HepG2 (cell line): ENCODE measurements at places on chromosomes 5 and 9. TPM values are rescaled to one million over a fixed set of nuclear protein-coding genes. Genes with fewer than 3 reads are reported as not detected.

DNA sequence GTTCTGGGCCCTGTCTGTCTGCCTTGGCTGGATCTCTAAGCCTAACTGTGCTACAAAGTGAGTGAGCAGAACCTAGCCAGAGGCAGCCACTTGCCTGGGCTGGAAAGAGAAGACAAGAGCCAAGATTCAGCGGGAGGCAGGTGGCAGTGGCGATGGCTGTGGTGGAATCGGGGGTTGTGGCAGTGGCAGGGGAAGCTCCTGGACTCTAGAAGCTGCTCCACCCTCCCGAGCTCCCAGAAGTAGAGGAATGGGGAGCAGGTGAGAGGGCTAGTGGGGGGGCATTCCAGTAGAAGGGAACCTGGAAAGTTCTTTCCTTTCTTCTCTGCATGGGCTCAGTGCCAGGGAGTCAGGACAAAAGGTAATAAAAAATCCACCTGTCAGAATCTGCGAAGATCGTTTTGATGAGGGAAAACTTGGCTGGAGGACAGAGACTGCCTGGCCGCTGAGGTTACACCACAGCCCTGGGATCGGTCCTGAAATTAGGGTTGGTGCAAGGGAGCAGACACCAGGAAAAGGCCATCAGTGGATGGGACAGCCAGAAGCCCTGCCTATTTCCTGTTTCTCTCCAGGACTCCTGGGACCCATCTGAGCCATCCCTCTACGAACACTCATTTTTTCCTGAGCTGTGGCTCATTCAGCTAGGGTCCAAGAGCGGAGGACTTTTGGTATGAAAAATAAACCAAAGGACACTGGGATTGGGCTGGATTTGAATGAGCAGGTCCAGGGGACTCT, 1.6 kb downstream of the CRAT start:
- H3K4me3 ChIP-seq: peak overlapping the region; percentile 80
- no peaks in the 10 kb centered on the region; the same call in 2 of the 3 replicates for H3K36me3 ChIP-seq
- no peak for DNase-seq

DNA sequence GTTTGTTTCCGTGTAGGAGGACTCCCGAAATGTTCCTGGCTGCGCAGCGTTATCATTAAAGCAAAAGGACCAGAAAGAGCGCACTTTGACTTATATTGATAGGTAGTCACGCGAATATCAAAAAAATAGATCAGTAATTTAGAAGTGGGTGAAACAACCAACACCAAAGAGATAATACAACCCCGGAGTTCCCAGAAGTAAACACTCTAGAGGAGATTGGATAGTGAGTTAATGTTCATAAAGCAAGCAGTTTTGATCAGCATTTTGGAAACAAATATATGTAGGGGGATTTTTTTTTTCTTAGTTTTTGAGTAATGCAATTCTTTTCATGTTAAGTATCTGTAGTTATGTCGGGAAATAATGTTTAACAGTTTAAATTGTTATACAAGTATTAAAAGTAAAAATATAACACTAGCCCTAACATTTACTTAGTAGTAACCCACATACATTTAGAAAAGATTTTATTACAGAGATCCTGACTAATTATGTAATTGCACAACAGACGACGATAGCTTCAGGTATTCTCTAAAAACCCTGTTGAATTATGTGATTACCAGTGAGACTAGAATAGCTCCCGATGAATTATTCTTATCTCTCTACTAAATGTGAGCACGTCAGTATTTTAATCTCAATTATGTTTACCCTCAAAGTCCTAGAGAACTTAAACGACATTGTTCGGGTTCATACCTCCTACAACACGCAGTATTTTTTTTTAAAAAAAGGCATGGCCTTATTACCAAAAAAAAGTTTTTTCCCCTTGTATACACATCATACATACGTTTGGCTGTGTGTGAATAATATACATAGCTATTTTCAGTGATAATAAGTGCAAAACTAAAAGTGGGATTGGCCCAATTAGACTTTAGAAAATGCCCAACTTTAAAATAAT, 9.4 kb upstream of the NFIB start:
- DNase-seq: no peak
- no peaks in the 10 kb centered on the region for H3K36me3 ChIP-seq
- peaks cover 42% of the 10 kb centered on the region for H3K4me1 ChIP-seq
- peaks cover 6% of the 10 kb centered on the region; the same call in 2 of the 3 replicates for H3K27me3 ChIP-seq
- peak overlapping the region; percentile 52 for H3K27ac ChIP-seq

The MAML1 gene
- 10.0 and 12.1 TPM in 2 replicates for total RNA-seq

The FOXD4L5 gene
- total RNA-seq: 0.22 TPM in 1 of 2 replicates, not detected in the other

DNA sequence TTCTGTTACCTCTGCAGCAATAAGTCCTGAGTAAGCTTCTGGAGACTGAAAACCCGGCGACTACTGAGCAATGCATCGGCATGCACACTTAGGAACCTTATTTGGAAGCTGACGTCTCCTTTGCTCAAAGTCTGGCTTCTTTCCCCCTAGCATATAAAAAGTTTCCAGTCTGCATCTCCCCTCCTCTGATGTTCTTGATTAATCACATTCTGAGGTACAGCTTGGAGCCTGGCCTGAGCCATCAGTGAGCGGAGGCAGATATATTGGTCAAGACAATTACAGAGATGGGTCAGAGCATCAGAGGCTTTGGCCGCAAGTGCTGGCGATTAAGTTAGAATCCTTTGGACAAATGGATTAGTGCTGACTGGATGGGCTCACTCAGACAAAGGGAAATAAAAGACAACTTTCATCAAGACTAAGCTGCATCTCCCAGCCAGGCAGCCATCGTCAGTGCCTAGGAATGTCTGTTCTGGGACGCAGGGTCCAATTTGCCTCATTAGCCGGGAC, 140.7 kb downstream of the MTX3 start:
- H3K4me3 ChIP-seq: no peak overlapping the region
- H3K36me3 ChIP-seq: no peaks in the 10 kb centered on the region
- DNase-seq: no peak
- peaks cover 42% of the 10 kb centered on the region; the same call in 2 of the 3 replicates for H3K27me3 ChIP-seq
- H3K4me1 ChIP-seq: no peaks in the 10 kb centered on the region
- no peak overlapping the region for H3K27ac ChIP-seq

The CRHBP gene
- total RNA-seq: not detected in 2 replicates

The ARL14EPL gene
- total RNA-seq: not detected in 2 replicates

The ADAMTS16 gene
- total RNA-seq: 0.02 and 0.07 TPM in 2 replicates

DNA sequence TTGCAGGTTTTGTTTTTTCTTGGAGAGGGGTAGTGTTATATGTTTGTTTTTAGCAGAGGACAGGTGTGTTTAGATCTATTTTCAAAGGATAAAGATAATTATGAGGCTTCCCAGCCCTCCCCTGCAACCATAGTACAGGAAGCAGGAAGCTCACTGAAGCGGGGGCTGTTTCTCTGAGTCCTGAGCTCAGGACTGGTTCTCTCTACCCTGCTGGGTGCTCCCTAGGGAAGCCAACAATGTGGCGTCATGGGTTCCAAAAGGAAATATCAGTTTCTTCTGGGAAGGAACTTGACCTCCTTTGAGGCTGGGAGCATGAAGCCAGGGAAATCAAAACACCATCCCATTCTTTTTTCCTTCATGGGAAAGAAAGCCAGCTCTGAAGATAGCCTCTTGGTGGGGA, 62.2 kb downstream of the RAD23B start:
- H3K36me3 ChIP-seq: no peaks in the 10 kb centered on the region
- H3K27me3 ChIP-seq: no peaks in the 10 kb centered on the region
- no peak for DNase-seq

GRCh38 chr9:33695299-33695698, 100.1 kb upstream of the PRSS3 start:
- DNase-seq: no peak
- 0 out of 2 replicates have a peak, but pooled peaks cover 1% of the 10 kb centered on the region for H3K27me3 ChIP-seq
- no peaks in the 10 kb centered on the region for H3K4me1 ChIP-seq
- H3K36me3 ChIP-seq: no peaks in the 10 kb centered on the region

DNA sequence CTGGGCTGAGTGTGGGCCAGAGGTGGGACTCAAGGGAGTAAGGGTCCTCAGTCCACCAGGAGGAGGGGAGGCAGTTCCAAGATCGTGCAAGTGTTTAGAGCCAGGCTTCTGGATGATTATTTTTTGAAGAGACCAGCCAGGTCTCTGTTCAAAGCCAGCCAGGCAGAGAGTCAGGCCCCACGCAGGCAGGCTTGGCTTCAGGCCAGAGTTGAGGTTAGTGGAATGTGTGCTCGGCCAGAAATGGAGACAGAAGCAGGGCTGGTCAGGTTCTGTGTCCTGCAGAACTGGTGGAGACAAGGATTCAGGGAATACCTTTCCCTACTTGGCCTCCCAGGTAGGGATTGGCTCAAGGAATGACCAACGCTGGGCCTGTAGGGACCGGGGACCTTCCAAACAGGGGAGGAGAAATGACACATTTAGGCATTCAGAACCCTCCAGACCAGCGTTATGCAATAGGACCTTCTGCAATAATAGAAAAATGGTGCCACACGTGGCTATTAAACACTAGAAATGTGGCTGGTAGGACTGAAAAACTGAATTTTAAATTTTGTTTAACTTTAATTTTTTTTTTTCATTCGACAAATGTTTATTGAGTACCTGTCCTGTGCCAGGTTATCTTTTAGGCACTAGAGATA, 106.2 kb downstream of the CMYA5 start:
- no peaks in the 10 kb centered on the region for H3K36me3 ChIP-seq
- DNase-seq: no peak
- H3K27ac ChIP-seq: no peak overlapping the region
- H3K4me3 ChIP-seq: no peak overlapping the region
- H3K27me3 ChIP-seq: 0 out of 3 replicates have a peak, but pooled peaks cover under 1% of the 10 kb centered on the region
- H3K4me1 ChIP-seq: no peaks in the 10 kb centered on the region

DNA sequence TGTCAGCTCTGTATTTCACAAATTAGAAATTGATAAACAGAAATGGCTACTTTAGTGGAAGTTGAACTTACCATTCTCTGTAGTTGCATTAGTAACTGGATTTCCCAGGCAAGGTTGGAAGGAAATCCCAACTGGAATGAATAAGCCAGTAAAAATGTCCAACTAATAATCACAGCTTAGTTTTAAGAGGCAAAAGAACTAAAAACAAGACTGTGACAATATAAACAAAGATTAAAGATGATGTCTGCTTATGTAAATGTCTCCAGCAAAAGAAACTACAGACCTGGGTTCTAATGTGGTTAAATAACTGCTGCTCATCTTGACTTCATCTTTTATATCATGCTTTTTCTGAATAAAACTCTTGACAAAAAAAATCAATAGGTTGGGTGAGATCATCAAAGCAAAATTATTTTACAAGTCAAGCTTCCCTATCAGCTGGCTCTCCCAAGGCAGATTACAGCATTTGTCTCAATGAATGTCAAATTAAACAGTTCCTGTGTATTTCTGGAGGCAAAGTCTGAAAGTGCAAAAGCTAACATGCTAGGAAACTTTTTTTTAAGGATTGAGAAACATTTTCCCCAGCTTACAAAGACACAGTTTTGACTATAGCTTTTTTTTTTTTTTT, 62.3 kb upstream of the HMHB1 start:
- no peak overlapping the region for H3K27ac ChIP-seq
- DNase-seq: peak; percentile 25
- no peaks in the 10 kb centered on the region for H3K27me3 ChIP-seq
- no peaks in the 10 kb centered on the region for H3K36me3 ChIP-seq
- 0 out of 2 replicates have a peak, but pooled peaks cover 9% of the 10 kb centered on the region for H3K4me1 ChIP-seq

- no peak overlapping the region for H3K27ac ChIP-seq
- H3K4me3 ChIP-seq: no peak overlapping the region
- H3K27me3 ChIP-seq: no peaks in the 10 kb centered on the region
- no peaks in the 10 kb centered on the region for H3K4me1 ChIP-seq
- H3K36me3 ChIP-seq: no peaks in the 10 kb centered on the region
- no peak for DNase-seq
Measured at GRCh38 chr5:42015254-42015653, 90.2 kb downstream of the FBXO4 start.

The SHOC1 gene
- total RNA-seq: not detected in 2 replicates

DNA sequence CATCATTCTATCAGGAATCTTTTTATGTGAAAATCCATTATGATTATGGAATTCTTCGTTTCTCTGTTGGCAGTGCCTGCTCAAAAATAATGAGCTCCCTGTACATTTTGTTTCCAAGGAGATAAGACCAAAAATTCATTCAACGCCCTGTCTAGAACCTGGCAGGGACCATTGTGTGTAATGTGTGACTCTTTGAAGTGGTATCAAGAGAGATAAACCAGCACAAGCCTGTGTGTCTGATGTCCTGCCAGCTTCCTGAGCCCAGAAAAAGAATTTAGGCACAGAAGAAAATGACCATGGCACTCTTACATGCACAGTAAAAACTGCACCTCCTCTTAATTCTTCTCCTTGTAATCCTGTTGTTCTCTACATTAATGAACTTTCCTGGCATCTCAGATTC, 177.4 kb downstream of the SAXO1 start:
- no peak overlapping the region for H3K4me3 ChIP-seq
- H3K36me3 ChIP-seq: no peaks in the 10 kb centered on the region
- H3K27me3 ChIP-seq: no peaks in the 10 kb centered on the region
